ENCODE measurements at places on chromosomes 12 and 14.
A peak's percentile ranks its signal among the peaks of the same experiment; 100 is the strongest.

GRCh38 chr12:116216022-116216756, 61.3 kb downstream of the MED13L start:
- no peak for DNase-seq
- peaks cover 80% of the 10 kb centered on the region for H3K4me1 ChIP-seq
- peaks cover 2% of the 10 kb centered on the region for H3K27me3 ChIP-seq
- no peaks in the 10 kb centered on the region for H3K36me3 ChIP-seq

- H3K36me3 ChIP-seq: no peaks in the 10 kb centered on the region
- H3K27me3 ChIP-seq: peaks cover 2% of the 10 kb centered on the region
- H3K4me3 ChIP-seq: no peak overlapping the region
- H3K27ac ChIP-seq: no peak overlapping the region
- H3K4me1 ChIP-seq: no peaks in the 10 kb centered on the region
- DNase-seq: no peak
Observed at GRCh38 chr14:96637521-96637920, 135.3 kb downstream of the PAPOLA start.

DNA sequence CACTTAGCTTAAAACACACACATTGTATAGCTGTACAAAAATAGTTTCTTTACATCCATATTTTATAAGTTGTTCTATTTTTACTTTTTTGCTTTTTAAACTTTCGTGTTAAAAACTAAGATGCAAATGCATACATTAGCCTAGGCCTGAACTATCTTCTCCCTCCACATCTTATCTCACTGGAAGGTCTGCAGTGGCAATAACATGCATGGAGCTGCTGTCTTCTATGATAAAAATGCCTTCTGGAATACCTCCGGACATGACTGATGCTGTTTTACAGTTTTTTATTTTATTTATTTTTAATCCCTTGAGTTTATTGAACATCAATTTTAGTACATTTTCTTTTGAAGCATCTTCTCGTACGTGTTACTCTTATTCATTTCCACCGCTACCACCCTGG, 112.3 kb upstream of the TSPAN8 start:
- H3K4me3 ChIP-seq: no peak overlapping the region
- H3K36me3 ChIP-seq: no peaks in the 10 kb centered on the region
- no peak for DNase-seq
- no peak overlapping the region for H3K27ac ChIP-seq
- H3K27me3 ChIP-seq: no peaks in the 10 kb centered on the region

DNA sequence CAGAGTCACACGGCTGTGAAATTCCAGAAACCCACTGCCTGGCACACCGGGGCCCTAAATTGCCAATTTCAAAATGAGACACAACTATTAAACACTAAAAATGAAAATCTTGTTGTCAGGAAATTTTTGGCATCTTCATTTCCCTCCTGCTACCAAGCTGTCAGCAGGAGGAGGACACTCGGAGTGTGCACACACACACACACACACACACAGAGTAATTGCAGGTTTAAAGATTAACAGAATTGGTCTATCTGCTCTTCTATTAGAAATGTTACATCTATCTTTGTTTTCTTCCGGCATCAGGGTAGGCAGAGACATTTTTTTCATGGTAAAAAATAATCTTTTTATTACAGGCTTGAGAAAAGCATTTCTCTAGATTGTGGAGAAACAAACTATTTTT, 314.2 kb downstream of the EGLN3 start:
- H3K4me3 ChIP-seq: no peak overlapping the region
- no peak overlapping the region for H3K27ac ChIP-seq
- H3K4me1 ChIP-seq: no peaks in the 10 kb centered on the region
- no peak for DNase-seq

DNA sequence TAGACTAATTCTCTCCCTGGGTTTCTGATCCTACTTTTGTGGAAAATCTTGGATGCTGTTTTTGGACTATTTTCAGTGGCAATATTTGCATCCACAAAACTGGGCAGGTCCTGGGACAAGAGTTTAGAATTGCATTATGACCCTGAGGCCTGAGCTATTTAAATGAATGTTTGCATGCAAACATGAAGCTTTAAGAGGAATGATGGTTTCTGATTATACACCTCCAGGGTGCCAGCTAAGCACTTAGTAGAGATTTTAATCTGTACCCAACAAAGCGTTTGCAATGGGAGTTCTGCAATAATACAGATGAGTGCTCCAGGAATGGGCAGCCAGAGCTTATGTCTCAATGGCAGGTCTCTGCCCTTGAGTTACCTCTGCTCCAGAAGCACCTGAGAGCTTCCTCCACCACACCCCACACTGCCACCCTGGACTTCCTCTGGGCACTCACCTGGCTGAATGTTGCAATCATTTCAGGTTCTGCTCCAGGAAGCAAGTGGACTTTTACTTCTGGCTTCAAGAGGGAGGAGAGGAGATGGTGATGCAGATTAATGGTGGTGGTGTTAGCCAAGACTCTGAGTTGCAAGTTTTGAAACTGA, 6.0 kb upstream of the SPTLC2 start:
- H3K36me3 ChIP-seq: no peaks in the 10 kb centered on the region
- H3K27ac ChIP-seq: no peak overlapping the region
- no peak overlapping the region for H3K4me3 ChIP-seq

- H3K36me3 ChIP-seq: peaks cover 21% of the 10 kb centered on the region
- H3K27ac ChIP-seq: no peak overlapping the region
- no peaks in the 10 kb centered on the region for H3K4me1 ChIP-seq
- no peaks in the 10 kb centered on the region for H3K27me3 ChIP-seq
- H3K4me3 ChIP-seq: no peak overlapping the region
- DNase-seq: no peak
Observed at GRCh38 chr12:107007411-107007810, 20.5 kb upstream of the MTERF2 start.

DNA sequence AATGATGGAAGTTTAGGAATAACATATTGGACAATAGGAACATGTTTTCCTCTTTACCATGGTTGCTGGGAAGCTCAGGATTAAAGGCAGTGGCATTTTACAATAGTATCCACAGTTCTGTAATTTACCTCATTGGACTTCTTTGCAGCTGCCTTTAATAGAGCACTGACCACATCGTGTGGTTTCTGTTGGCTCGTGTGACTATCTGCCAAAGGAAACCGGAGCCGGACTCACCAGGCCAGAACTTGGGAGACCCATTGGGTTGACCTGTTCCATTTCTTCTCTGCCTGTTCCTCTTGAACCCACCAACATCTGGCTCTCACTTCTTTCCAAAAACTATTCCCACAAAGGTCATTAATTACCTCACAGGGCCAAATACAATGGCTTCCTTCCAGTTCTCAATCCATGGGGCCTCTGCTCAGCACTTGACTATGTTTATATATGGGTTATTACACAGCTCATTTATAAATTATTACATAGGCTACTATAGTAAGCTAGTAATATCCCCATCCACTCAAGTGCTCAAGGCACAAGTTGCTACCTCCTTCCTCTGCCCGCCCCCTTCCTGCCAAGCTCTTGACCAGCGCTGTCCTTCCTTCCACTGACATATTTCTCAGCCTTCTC, 121.5 kb upstream of the VASH1 start:
- H3K4me3 ChIP-seq: no peak overlapping the region
- H3K27ac ChIP-seq: no peak overlapping the region
- peaks cover 12% of the 10 kb centered on the region for H3K27me3 ChIP-seq
- no peak for DNase-seq

DNA sequence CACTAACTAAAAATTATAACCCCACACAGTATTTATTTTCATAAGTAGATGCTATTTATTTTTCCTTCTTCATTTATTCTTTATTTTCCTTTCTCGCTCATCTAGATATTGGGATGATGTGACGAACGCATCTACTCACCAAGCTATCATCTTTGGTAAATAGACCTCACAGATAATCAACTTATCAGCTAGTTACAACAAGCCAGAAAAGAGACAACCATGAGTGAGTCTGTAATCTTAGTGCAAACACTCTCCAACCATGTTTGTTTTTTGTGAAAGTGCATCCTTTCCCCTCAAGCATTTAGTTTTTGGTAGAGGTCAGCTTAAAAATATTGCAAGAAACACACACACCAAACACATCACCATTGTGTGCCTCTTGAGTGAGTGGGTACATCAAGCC, 84.9 kb downstream of the SLC25A21 start:
- H3K4me3 ChIP-seq: no peak overlapping the region
- no peak overlapping the region for H3K27ac ChIP-seq
- DNase-seq: no peak

DNA sequence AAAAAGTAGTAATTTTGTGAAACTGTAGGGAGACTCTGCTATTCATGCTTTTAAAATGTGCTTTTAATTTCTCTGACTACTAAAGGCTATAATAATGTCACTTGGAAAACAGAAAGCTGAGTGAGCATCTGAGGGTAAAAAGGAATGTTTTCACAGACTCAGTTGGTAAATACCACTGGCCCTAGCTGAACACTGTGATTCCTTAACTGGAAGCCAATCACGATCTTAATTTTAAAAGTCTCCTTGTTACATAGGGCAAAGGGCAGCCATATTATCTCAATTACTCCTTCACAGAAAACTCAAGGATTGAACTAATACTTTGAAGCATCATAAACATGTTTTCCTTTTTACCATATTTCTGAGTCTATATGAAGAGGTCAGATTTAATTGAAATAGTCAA, 41.9 kb downstream of the PAWR start:
- no peaks in the 10 kb centered on the region for H3K4me1 ChIP-seq
- H3K27ac ChIP-seq: no peak overlapping the region
- H3K36me3 ChIP-seq: no peaks in the 10 kb centered on the region

DNA sequence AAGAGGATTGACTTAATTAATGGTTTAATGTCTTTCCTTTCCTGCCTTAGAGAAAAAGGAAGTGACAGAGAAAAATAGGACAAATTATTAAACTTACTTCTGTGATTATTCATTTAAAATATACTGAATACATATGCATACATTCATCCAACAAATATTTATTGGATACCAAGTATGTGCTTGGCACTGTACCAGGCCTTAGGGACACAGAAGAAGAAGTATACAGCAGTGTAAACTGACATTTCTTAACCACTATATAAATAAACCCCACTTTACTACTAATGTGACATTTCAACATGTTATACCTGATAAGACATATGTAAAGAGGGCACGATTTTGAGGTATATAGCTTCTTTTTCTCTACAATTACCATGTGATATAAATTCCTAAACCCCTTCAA, 53.6 kb downstream of the ERO1A start:
- H3K4me1 ChIP-seq: no peaks in the 10 kb centered on the region
- no peak overlapping the region for H3K27ac ChIP-seq
- DNase-seq: no peak
- no peak overlapping the region for H3K4me3 ChIP-seq
- no peaks in the 10 kb centered on the region for H3K27me3 ChIP-seq

DNA sequence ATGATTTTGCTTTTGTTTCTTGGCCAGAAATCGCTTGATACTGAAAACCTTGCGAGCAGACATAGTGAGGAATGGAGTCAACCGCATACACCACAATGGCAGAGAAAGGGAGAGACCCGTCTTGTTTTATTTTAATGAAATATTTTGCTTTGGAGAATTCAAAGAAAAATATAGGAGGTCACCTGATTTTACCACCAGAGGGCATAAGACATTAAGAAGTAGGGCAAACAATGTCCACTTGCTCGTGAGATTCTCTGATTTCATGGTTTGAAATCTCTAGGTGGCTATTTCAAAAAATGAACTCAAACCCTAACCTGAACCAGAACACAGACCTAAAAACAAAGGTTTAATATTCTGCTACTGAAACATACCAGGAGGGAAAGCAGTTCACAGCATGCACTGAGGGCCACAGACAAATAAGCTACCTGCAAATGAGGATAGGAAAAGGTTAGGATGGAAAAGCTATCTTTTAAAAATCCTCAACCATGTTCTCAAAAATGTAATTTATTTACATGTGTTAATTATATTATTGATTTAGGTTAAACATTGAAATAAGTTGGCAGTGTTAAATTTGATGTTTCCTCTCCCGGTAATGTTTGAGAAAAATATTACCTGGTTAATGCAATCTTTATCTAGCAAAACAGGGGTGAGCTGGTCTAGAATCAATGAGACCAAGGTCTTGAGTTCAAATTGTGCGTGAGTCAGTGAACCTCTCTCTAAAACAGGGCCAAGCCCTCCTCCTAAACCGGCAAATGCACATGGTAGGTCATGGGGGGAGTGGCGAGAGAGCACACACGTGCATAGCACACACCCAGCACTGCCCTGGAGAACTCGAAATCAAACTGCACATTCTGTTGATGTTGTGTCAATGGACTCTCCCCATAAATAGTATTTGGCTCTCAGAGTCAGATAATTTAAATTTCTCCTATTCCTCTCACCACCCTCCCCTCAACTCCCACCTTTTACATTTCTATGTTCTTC, 12.5 kb downstream of the IFNG-AS1 start:
- H3K27ac ChIP-seq: no peak overlapping the region
- DNase-seq: no peak
- no peaks in the 10 kb centered on the region for H3K4me1 ChIP-seq
- H3K36me3 ChIP-seq: no peaks in the 10 kb centered on the region
- no peaks in the 10 kb centered on the region for H3K27me3 ChIP-seq

DNA sequence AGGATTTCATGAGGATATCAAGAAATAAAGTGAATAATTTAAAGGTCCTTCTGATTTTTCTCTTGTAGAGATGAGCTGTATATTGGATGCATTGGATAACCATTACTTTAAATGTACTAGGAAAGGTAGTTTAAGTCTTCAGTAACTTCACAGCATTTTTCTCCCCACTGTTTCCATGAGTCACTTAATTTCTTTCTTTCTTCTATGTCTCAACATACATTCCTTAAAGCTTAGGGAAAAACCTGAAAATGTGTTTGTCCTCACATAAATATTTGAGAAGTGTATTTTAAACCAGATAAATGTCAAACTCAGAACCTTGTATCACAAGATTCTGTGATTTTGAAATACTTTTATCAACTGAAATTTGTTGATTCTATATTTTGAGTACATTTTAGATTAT, 1970.2 kb upstream of the FLRT2 start:
- H3K4me1 ChIP-seq: no peaks in the 10 kb centered on the region
- no peak overlapping the region for H3K4me3 ChIP-seq
- H3K27ac ChIP-seq: no peak overlapping the region
- no peaks in the 10 kb centered on the region for H3K27me3 ChIP-seq

DNA sequence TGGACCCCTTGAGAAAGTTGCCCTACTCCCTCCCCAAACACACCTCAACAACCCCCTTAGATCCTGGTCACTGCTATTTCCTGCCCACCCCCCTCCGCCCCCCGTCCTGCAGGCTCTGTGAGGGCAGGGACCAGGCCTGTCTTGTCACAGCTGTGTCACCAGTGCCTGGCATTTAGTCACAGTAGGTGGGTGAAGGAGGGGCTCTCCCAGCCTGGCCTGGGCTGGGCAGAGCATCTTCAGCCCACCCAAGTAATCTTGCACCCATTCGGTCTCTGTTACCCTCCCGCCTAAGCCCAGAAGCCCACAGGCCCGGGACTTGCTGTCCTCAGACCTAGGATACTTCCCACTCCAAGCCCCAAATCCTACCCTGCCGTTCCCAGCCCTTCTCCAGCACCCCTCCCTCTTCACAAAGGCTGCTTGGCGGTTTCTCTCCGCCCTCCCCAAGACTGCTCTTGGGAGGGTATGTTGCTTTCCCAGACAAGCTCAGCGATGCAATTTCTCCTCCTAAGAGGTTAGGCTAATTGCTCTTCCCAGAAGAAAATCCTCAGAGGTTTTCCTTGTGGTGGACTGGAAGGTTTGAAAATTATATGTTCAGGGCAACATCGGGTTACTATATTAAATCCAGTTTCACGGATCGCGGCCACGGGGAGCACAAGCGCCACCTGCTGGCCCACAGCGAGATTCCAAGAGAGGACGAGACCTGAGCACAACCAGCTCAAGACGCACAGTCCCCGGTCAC, 50.8 kb upstream of the ZFP36L1 start:
- peak overlapping the region; percentile 65 for H3K27ac ChIP-seq
- H3K36me3 ChIP-seq: no peaks in the 10 kb centered on the region
- peaks cover 60% of the 10 kb centered on the region for H3K4me1 ChIP-seq
- H3K4me3 ChIP-seq: peak overlapping the region; percentile 68
- peaks cover 3% of the 10 kb centered on the region for H3K27me3 ChIP-seq

Measured in immature natural killer cell (primary cell).